Activated T-helper 1 cell treated with Interleukin-2 at 50 U/mL for 16 hours (primary cell): ENCODE measurements at places on chromosomes 2 and 18.
A peak's percentile ranks its signal among the peaks of the same experiment; 100 is the strongest.

- DNase-seq = no peak
Measured at GRCh38 chr2:212451786-212452231, 86.8 kb downstream of the ERBB4 start.

- DNase-seq = no peak
Measured at GRCh38 chr2:100208141-100208770, 65.9 kb upstream of the AFF3 start.

GRCh38 chr18:46299465-46300008 lies 195.4 kb downstream of the HAUS1 start:
- no peak for DNase-seq

DNA sequence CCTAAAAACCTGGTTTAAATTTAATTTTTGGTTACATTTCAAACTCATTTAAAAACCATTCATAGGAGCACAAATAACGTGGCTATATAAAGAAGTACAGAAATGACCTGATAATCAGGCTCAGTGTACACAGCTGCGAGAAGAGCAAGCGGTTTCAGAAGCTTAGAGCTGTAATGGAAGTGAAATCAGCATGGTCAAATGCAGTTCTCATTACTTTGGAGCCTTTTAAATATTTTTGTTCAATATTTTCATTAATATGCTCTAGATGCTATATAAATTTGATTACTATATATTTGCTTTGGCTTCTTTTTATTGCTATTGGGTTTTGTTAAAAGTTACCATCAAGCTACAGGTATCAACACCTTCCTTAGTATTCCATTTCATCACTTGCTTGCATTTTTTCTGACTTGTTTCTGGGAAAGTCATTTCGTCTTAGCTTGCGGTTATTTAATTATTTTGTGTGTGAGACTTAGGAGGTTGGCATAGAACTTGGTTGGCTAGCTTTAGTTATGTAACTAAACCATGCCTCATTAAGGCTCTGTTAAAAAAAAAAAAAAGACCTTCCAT lies 58.7 kb downstream of the AFTPH start:
- DNase-seq = no peak

GRCh38 chr2:71849607-71850305 lies 297.9 kb downstream of the CYP26B1 start:
- no peak for DNase-seq

GRCh38 chr18:68445668-68446426 lies 269.1 kb downstream of the TMX3 start:
- DNase-seq = no peak

DNA sequence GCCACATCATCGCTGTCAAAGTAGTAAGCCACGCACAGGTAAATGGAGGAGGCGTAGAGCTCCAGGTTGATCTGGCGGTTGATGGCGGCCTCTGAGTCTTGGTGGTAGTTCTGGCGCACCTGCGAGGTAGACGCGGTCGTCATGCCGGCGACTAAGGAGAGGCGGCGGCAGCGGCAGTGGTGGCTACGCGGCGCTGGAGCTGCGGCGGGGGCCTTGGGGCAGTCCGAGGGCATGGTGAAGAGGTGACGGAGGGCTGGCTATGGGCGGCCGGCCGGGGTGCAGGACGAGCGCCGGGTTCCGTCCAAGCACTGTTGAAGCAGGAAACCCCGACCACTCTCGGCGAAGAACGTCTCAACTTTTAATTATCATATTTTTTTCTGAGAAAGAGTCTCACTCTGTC lies 12.7 kb upstream of the ZNF513 start:
- DNase-seq = no peak

DNA sequence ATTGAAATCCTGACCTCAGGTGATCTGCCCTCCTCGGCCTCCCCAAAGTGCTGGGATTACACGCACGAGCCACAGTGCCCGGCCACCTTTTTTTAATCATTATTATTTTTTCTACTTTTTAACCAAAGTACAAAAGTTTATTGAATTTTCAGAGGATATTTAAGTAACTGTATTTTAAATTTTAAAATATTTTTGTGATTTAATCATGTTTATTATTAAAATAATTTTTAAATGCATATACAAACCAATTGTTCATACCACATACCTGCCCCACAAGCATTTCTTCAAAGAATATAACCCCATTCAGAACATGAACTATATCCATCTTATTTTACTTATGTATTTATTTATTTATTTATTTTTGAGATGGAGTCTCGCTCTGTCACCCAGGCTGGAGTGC lies 163.6 kb upstream of the MAP2 start:
- DNase-seq = no peak

DNA sequence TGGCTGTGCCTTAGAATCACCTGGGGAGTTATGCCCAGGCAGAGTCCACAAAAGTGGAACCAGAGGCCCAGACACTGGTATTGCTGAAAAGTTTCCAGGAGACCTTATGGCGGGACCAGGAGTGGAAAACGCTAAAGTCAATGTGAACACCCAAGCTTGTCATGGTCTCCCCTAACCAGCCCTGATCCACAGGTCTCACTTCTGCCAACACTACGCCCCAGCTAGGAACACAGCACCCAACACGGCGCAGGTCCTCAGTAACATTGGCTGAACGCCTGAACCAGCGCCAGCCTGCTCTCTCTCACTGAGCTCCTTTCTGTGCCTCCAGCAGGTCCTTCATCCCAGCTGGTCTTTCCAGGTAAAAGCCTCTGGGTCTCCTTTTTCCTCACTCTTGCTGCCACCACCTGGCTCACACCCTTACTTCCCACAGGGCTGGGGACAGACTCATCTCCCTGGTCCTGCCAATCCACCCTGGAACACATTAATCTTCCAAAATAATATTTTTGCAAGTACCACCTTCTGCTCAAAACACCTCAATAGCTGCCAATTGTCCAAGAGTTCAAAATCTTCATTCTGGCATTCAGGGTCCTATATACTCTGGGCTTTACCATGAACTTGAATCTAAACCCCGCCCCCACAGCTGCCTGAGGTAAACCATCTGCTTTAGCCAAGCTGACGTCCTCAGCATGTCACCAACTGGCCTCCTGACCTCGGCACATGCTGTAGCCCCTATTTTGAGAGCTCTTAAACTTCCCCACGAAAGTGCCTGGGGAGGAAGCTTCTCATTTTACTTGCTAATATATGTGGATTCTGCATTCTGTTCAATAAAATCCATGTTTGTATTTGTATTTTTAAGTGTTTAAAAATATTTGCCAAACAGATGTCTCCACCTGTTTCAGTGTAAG lies 34.6 kb downstream of the ADCY3 start:
- DNase-seq = no peak

DNA sequence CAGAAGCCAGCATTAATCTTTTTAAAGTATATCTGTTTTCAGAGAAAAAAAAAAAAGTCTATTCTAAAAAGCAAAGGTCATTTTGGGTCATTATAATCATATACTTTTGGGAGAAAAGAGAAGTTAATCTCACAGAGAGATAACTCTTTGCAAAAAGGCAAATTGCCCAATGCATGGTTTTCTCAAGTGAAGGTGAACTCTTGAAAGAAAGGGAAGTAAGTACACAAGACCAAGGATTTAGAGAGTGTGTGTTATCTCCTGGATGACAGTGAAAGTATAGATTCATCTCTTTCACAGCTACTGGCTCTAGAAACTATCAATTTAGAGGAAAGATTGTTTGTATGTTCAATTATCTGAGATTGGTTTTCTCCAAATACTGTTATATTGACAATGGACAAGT lies 151.4 kb downstream of the CD8B2 start:
- no peak for DNase-seq

- DNase-seq = no peak
Measured at GRCh38 chr2:66748939-66749338, 314.0 kb downstream of the MEIS1 start.

DNA sequence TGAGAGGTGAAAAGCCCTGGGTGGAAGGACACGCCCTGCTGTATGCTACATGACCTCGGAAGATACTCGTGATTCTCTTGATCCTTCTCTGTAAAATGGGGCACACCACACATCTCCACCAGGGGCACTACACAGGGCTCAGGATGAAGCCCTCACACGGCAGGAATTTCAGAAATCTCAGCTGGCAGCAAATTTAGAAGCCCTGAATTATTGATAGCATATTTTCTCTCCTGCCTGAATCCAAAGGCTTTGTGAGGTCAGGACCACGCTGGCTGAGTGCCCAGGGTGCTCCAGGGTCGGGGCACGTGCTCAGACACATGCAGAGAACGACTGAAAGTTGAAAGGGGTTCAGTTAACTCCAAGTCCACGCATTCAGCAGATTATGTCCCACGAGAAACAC lies 42.1 kb upstream of the GALR1 start:
- DNase-seq = peak; percentile 13

- no peak for DNase-seq
Measured at GRCh38 chr2:141458351-141458750, 672.5 kb downstream of the LRP1B start.

DNA sequence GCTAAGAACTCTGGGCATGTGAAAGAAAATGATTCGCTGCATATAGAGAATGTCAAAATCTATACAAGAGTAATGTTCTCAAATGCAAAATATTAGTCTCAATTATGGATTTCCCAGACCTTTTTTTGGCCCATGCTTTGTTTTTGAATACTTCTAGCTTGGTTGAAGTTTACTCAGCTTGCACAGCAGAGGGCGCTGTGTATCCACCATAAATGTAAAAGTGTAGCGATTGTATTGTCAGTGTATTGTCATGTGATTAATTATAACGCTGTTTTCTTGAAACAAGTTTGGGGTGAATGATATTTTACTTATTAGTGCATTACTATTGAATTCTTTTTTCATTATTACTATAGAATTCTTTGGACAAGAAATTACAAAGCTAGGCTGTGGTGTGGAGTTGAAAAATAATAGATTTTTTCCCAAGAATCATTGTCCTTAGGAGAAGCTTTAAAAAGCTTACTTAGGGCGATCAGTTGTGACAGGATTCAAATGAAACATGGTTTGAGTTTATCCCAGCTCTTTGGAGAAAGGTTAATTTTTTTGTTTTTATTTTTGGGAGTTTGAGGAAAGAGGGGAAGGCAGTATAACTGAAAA lies 98.3 kb downstream of the PIK3C3 start:
- DNase-seq = peak; percentile 15

DNA sequence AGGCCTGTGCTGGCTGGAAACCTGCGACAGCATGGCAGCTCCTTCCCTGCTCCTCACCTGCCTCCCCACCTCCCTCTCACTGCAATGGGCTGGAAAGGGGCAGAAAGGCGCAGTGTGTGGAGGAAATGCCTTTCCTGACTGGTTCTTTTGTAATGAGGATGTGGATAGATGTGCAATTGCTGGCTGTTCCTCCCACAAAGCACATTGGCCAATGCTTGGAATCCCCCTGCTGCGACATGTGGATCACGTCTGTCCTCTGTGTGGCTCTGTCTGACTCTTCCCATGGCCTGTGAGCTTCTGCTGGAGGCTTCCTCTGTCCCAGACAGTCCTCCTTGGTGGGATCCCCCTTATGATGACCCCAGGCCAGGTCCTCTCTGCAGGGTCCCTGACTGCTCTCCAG lies 172.5 kb downstream of the NCK2 start:
- no peak for DNase-seq

DNA sequence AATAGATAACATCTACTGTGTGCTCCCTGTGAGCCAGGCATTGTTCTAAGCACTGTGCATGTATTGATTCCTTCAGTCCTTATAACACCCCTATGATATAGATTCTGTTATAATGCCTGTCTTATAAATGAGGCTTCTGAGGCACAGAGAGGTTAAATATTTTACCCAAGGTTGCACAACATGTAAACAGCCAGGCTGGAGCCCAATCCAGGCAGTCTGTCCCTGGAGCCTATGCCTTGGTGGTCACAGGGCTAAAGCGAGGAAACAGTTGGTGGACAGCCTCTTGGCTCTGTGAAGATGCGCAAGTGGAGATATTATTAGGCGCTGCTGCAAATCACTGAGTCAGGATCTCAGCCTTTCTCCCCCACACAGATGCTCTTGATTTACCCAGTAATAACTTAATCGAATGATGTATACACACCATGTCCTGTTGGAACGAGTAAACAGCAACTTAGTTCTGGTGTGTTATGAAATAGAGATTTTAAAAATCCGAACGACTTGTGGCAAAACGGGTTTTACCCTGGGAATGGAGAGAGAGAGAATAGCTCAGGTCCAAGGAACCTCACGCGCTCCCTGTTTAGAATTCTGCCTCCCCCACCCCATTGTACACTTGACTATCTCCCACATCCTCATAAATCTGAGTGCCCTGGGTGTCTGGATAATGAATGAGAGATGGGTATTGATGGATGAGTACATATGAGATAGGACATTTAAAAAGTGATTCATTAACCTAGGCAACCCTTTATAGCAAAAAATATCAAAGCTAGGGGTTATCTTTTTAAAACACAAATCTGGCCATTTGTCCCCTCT lies 231.9 kb downstream of the BCL2 start:
- no peak for DNase-seq

- DNase-seq = no peak
Measured at GRCh38 chr2:25833566-25833965, 44.7 kb downstream of the ASXL2 start.

DNA sequence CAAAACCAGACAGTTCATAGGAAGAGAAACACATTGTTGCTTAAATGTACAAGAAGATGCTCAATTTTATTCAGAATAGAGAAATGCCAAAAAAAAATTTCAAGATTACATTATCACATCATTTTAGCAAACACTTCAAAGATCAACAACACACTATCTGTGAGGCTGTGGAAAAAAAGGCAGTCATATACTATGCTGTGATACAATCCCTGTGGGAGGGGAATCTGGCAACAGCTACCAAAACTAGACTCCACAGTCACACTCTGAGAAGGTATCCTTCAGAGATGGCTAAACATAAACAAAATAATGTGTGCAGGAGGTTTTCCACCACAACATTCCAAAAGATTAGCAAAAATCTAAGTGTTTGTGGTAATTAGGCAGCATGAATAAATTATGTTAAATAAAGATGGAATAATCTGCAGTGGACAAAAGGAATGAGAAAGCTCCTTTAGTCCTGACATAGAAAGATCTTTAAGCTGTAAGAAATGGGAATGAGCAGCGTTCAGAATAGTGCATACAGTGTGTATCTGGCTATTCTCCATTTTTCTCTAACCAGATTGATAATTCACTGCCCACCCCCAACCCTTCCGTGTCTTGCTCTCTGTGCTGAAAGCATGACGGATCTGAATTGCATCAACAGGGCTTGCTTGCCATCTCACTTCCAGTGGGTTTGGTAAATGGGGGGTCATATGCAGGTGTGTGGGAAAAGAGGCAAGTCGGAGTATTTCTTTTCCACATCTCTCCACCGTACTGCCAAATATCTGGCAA lies 329.6 kb downstream of the MBD2 start:
- no peak for DNase-seq

DNA sequence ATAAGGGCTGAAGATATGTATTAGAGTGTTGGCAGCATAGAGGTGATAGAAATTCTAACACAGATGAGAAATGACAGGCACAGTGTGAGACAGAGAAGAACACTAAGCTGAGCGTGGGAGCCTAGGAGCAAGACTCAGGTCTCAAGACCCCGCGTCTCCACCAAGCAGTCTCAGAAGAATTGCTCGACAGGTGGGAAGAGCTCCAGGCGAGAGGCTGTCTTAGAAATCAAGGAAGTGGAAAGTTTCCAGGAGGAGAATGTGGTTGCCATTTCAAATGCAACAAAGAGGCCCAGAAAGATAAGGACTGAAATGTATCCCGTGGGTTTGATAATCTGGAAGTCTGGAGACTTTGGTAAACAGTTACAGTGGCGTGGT lies 31.5 kb upstream of the CAB39 start:
- no peak for DNase-seq

GRCh38 chr2:105496271-105496670 lies 97.4 kb upstream of the FHL2 start:
- DNase-seq = no peak
